Mammary epithelial cell (primary cell): ENCODE measurements at places on chromosomes 1 and 21. TPM values are rescaled to one million over a fixed set of nuclear protein-coding genes. Genes with fewer than 3 reads are reported as not detected.
A peak's percentile ranks its signal among the peaks of the same experiment; 100 is the strongest.

DNA sequence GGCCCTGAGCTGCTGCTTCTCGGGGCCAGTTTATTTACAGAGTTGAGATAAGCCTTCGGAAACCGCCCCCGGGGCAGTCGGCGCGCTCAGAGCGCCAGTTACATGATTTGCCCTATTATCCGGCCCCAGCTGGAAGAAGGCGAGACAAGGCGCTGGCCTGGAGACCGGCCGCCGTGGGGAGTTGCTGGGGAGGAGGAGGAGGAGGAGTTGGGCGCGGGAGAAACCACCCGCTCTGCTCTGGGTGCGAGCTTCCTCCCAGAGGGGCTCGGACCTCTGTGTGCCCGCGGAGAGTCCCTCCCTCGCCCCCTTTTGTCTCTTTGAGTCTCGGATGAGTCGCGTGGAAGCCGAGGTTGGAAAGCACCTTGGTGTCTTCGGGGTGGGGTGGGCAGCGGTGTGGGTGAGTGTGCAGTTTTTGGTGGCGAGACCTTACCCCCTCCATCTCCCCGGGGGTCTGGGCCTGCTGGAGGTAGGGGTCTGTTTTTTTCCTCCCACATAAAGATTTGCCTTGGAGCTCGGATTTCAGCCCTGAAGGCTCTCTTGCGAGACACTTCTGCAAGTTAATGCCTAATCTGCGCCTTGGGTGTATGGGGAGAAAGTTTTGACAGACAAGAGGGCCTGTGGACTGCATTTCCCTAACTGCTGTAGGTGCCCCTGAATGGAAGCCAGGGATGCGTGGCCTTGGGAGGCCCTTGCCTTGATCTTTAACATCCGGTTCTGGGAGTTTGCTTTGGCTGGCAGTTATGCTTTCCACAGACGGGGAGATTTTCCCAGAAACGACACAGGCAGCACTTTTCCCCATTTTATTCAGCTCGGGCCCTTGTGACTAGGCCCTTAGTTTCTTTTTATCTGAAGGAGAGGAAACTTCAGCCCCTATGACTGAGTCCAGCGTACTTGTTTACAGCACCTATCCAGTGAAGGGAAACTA is 80.0 kb downstream of the NDUFS5 start:
- peak; percentile 53 for DNase-seq

DNA sequence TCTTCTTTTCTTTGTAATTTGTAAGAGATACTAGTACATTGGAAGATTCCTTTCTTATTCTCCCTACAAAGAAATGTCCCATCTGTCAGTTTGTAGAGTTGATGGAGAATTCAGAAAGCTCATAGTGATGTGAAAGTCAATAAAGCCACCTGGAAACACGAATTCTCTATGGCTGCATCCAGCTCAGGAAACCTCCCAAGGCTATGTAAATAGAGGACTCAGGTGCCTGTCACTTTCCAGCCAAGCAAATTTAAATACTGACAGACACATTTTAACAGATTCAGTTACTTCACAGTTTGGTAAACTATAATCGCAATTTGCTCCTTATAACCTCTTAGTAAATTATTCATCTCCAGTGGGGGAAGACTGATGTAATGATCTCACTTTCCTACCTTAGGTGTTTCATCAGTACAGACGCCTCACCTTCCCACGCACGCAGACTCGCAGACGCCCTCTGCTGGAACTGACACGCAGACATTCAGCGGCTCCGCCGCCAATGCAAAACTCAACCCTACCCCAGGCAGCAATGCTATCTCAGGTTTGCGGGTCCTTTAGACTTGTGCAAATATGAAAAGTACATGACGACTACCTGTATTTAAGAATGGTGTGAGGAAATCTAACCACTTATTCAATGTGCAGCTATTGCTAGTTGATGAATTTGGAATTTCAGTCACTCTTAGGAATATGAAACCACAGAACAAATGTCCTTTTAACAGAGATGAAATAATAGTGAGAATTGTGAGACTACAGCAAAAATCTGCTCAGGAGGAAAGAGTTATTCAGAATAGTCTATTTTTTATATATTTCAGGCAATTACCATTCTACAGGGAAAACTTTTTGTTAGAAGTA is 60.6 kb downstream of the PTPRC start:
- peak; percentile 64 for DNase-seq

GRCh38 chr1:100516857-100517256 is 21.1 kb upstream of the GPR88 start:
- no peak for DNase-seq

GRCh38 chr21:28308516-28308915 is 684.2 kb downstream of the LTN1 start:
- peak; percentile 58 for DNase-seq

DNA sequence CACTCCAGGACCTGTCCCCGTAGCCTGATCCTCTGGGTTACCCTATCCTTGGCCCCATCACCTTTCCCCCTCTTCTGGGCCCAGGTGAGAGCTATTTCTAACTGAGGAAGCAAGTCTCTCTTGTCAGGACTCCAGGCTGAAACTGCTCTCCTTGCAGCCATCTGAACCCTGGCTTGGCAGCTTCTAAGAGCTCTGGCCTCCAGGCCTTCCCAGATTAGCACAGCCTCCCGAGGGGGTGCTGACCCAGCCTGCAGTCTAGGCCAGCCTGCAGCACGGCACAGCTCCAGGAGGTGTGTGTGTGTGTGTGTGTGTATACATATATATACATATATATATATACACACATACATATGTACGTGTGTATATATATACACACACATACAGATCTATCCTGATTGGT is 17.4 kb downstream of the CACNA1S start:
- DNase-seq = no peak

GRCh38 chr1:95132762-95133161 is 15.6 kb downstream of the TLCD4 start:
- no peak for DNase-seq

- no peak for DNase-seq
These were observed 140.3 kb upstream of the VANGL1 start for GRCh38 chr1:115501476-115501875.

GRCh38 chr1:68448365-68448764 is 1.4 kb downstream of the RPE65 start:
- DNase-seq = no peak

DNA sequence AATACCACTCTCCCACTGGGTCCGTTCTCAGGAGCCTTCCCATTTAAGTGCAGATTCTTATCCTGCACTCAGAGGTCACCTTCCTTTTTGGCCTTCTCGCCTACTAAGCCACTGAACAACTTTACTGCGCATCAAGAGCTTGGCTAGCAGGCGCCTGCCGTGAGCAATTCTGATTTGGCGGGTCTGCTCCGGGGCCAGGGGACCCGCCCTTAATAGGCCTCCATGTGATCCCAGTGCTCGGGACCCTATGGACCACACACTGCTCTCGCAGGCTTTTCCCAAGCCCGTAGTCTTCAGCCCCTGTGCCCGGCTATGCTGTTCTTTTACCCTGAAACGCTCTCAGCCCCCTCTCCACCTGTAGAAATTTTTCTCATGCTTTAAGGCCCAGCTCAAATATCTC is 45.1 kb downstream of the BCL9 start:
- no peak for DNase-seq

The FBLIM1 gene
- polyA plus RNA-seq = 141 TPM

The PHLDA3 gene
- polyA plus RNA-seq = 96.4 TPM
